ENCODE measurements at places on chromosomes 16 and 17.

DNA sequence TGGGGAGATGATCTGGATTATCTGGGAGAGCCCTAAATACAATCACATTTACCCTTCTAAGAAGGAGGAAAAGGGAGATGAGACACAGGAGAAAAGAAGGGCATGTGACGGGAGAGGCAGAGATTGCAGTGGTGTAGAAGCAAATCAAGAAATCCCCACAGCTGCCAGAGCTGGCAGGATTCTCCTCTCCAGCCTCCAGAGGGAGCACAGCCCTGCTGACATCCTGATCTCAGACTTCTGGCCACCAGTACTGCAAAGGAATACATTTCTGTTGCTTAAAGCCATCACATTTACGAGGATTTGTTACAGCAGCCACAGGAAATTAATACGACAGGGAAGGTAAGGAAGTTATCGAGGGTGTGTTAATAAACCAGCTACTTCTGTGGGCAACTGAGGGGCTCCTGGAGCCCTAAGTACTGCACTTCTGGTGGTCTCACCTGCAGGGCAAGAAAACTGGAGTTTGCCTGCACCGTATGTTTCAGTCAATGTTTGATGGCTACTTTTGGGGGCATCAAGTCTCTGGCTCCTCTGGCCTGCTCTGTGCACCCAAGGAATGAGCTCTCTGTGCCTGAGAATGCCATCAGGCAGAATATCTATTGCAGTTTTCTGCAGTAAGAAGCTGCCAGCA lies 22.9 kb upstream of the CDH13 start:
- no peak for DNase-seq

DNA sequence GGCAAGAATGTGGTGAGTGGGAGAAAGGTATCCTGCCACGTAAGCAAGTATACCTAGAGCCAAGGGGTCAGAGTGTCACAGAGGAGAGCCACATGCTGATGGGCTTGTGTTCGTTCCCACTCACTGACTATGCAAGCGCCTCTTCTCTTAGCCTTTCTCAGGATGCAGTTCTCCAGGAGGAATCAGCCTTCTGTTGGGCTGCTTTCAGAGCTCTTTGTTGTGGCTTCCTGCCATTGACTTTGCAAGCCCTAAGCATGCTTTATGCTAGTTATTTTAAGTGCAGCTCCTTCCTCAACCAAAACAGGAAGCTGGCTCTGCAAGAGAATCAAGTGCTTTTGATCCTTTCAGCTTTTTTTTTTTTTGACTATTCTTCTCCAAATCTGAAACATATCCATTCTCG lies 66.6 kb downstream of the SIAH1 start:
- DNase-seq = peak; percentile 75

DNA sequence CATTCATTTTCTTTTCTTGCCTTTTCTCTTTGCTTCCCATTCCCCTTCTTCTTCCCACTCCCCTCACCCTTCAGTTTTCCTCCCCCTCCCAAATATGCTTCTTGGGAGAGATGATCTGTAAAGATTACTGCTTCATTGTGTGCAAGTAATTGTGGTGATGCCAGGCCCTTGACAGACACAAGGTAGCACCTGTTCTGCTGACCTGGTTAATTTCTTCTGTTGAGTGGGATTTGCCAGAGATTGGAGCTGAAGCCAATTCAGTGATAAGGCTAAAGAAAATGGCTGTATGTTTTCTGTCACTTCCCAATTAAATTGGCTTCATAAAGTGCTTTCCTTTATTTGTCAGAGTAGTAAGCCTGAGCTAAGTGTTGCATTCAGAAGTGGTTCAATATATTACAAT lies 44.5 kb downstream of the AATF start:
- DNase-seq = no peak

GRCh38 chr17:61389670-61390478 lies 9.8 kb upstream of the TBX2 start:
- DNase-seq = peak; percentile 36

DNA sequence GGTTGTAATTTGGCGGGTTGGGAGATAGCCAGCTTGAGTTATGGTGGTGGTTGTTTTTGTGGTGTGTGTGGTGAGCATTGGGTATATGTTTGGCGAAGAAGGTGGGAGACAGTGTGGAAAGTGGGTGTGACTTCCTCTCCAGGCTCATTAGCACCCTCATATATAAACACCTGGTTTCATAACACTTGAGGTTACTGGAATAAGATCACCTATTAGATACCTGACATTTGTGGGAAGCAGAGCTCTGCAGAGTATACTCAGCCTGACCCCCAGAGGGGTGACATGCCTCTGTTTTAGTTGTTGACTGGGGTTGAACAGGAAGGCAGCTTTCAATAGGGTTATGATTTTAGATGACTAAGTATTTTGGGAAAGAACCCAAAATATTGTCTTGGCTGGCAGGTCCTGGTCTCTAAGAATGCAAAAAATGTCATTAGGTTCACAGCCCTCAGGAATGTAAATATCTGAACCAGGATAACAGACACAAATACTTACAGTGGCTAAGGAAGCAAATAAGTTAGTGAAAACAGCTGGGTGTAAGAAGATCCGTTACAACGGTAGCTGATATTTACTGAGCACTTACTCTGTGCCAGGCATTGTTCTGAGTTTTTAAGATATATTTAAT lies 18.3 kb upstream of the EFCAB13 start:
- no peak for DNase-seq

GRCh38 chr17:72264682-72265405 lies 144.0 kb downstream of the SOX9 start:
- no peak for DNase-seq

DNA sequence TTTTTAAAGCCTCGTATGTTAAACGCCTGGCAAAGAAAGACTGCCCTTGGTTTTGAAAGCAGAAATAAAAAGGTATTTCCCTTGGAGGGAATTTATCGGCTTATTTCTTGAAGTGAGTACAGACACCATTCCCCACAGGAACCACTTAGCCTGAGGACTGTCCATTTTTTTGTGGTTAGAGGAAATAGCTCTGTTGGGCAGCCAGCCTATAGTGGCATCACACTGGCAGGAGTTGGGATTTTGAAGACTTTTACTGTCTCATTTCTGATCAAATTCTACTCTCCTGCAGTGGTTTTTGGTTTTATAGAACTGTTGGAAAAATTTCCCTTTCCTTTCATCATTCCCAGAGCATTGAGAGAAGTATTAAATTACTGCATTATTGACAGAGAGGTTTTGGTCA lies 34.1 kb upstream of the CDC6 start:
- no peak for DNase-seq

- no peak for DNase-seq
These were observed 20.0 kb upstream of the MEAK7 start for GRCh38 chr16:84524346-84524920.

- no peak for DNase-seq
These were observed 5.2 kb upstream of the NRN1L start for GRCh38 chr16:67879462-67879861.

- DNase-seq = no peak
These were observed 130.6 kb downstream of the DYNLRB2 start for GRCh38 chr16:80671281-80671849.

DNA sequence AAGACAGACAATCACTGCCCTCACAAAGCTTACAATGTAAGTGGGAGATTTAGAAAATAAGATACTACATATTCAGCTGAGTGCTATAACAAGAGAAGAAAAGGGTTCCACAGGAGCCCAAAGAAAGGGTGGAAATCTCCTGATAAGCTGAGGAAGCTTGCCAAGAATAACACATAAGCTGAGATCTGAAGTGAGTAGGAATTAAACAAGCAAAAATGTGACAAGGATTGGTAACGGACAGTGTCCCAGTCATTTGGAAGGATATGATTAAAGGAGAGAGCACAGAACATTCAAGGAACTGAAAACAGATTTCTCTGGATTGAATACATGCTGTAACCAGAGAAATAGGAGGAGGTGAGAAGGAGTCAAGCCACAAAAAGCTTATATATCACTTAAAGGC lies 13.0 kb downstream of the CDYL2 start:
- no peak for DNase-seq

- no peak for DNase-seq
These were observed 104.6 kb downstream of the SEC14L1 start for GRCh38 chr17:77245162-77245926.
